Epithelial cell of proximal tubule (primary cell): ENCODE measurements at places on chromosomes 2 and 18. TPM values are rescaled to one million over a fixed set of nuclear protein-coding genes. Genes with fewer than 3 reads are reported as not detected.

GRCh38 chr2:127607399-127607908 is 38.5 kb upstream of the GPR17 start:
- no peak for DNase-seq

GRCh38 chr2:143192716-143193115 is 63.5 kb downstream of the ARHGAP15 start:
- no peak for DNase-seq

DNA sequence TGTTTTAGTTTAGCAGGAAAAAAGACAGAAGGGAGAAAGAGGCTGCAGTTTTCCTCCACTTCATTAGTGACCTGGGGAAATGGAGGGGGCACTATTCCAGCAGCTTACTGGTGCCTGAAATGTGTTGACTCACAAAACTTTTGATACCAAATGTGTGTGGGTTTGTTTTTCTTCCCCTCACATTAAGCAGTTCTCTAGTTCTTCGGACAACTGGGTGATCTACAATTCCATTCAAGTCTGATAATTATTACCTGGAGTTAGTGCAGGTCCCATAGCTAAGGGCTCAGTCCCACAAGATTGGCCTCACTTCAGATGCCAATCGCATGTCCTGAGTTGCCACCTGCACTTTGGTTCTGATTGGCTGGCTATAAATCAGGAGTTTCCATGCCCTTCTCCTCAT is 28.4 kb downstream of the PMAIP1 start:
- DNase-seq = no peak

DNA sequence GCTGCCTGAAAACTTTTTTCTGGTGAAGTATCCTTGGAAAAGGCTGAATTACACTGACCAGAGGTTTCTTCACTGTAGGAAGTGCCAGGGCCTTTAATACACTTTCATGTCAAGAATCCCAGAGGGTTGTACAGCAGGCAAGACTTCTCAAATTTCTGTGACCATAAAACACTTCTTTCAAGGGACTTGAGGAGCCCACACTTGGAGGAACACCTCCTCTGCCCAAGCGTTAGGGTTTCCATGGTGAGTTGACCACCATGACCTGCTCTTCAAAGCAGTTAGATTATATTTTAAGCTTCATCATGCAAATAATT is 12.9 kb upstream of the SALL3 start:
- no peak for DNase-seq

- DNase-seq = no peak
Observed at GRCh38 chr18:10705786-10706185, 180.0 kb downstream of the NAPG start.

- no peak for DNase-seq
Observed at GRCh38 chr2:230166557-230167170, 53.1 kb downstream of the SP110 start.

- no peak for DNase-seq
Observed at GRCh38 chr18:75071866-75072671, 136.9 kb downstream of the PTGR3 start.

PPP1R1C gene
- total RNA-seq = 0.35 TPM in 1 of 2 replicates, not detected in the other

BUB1 gene
- 57.2 and 85.9 TPM in 2 replicates for total RNA-seq

FAM124B gene
- 0.07 TPM in 1 of 2 replicates, not detected in the other for total RNA-seq
